HCT116 (cell line): ENCODE measurements at places on chromosomes 16 and 17. TPM values are rescaled to one million over a fixed set of nuclear protein-coding genes. Genes with fewer than 3 reads are reported as not detected.

- DNase-seq, result no peak
Observed at GRCh38 chr17:31226373-31226772, 70.7 kb downstream of the OMG start.

DNA sequence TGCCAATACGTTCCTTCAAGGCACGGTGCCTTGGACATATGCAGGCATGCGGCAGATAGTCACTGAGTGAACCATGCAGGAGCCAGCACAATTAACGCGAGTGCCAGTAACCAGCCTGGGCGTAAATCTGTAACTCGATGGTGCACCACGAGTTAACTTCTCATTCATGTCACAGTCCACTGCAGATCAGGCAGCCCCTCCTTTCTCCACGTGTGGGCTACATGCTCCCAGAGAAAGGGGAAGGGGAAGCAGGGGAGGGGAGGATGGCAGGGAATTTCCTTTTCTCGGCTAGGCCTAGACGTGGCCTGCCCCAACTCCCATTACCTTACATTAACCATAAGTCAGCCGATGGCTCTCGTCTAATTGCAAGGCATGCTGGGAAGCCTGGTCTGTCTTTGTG lies 287.9 kb downstream of the CPPED1 start:
- DNase-seq, result no peak

- DNase-seq, result no peak
Observed at GRCh38 chr16:10989559-10989958, 45.2 kb downstream of the CLEC16A start.

GRCh38 chr16:26672206-26672605 lies 394.5 kb upstream of the C16orf82 start:
- DNase-seq, result no peak

DNA sequence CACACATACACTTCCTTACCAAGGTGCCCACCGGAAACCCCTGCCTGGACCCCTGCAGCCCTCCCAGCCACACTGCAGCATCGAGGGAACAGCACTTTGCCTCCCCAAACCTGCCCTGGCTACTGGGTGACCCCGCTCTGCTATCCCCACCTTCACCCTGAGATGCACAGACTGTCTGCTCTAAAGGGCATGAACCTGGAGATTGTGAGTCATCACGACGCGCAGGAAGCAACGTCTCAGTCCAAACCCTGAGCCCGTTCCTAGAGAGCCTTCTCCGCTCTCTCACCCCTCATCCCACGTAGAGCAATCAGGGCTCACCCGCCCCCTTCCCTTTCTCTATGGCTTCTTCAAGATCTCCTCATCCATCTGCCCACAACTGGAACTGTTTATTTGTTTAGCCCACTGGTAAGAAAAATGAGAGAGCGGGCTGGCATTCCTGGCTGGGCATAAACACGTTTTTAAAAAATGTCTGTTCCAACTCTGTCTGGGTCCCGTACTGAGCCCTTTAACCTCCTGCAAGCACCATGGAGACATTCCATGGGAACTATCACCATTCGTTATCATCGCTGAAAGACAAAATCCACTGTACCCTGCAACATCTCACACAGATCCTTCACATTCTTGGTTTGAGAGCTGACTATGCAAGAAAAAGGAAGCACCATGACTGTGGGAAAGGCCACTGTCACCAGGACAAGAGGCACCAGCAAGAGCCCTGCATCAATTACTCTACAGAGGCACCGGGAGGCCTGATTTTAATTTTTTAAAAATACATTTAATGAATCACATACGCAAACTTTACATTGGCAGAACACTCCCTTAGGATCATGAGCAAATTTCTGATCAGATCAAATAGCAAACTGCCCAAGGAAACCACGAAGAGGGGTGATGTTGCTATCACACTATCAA lies 28.2 kb downstream of the ZFHX3 start:
- peak; percentile 45 for DNase-seq

GRCh38 chr16:80463326-80463725 lies 77.5 kb upstream of the DYNLRB2 start:
- DNase-seq, result no peak

GRCh38 chr16:65373097-65373496 lies 251.2 kb upstream of the CDH11 start:
- DNase-seq, result no peak

DNA sequence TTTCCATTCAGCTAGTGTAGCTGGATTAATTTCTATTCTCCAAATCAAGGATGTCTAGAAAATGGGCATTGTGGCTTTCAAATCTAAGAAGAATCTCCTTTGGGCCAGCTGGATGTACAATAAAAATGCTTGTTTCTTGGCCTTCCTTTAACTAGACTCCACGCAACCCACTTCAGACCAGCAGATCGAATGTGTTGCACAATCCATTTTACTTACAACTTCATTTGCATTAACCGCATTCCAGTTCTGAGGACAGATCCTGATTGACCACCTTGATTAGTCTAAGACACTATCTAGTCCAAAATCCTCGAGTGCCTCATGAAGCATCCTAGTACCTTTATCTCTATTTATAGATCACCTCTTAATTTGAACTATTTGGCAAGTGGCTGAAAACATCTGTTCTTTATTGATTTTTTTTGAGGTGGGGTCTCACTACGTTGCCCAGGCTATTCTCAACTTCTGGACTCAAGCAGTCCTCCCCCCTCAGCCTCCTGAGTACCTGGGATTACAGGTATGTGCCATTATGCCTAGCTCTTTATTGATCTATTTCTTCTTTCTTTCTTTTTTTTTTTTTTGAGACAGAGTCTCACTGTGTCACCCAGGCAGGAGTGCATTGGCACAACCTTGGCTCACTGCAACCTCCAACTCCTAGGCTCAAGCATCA lies 20.3 kb upstream of the HAS3 start:
- no peak for DNase-seq

DNA sequence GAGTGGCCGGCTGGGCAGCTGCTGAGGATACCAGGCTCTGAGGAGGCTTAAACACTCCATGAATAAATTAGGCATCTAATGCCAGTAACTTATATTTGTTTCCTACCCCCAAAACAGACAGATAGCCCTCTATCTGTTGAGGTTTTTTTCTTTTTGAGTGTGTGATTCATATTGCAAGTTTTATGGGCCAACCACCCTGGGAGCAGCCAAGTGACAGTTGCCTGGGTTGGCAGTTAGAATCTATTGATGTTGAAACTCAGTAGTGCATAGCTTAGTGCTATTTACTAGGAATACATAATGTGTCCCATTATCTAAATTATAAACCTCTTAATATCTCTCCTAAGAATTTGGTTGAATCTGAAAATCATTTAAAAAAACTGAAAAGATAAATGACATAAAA lies 397.4 kb downstream of the CA10 start:
- no peak for DNase-seq

GRCh38 chr17:72555052-72555451 lies 434.2 kb downstream of the SOX9 start:
- no peak for DNase-seq

DNA sequence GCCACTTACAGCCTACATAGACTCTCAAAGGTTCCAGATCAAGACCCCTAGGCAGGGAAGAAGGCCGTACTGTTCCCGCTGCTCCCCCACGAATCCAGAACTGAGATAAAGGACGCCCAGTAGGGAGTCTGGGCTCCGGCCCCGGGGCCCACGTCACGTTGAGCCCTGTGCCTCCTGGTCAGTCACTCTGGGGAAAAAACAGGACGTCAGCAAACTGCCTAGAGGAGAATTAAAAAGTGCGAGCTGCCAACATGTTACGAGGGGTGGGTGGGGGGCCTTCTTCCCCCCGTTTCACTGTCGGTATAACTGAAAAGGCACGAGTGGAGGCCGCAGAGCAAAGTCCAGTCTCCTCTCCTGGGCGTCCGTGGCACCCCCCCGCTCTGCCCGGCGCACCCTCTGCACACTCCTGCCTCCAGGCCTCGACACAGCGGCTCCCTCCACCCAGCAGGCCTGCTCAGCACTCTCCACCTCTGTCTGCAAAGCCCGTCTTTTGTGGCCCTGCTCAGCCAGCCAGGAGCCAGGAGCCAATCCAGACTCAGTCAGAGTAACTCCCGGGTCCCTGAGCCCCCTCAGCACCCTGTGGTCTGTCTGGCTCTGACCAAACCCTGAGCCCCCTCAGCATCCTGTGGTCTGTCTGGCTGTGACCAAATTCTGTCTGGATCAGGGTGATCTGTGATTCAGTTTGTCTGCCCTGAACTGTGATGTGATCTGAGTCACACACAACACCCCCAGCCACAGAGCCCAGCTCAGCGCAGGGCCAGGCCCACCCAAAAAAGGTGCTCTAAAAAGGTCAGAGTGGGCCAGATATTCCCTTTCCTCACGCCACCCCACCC lies 6.2 kb downstream of the ITGAE start:
- DNase-seq, result no peak

GRCh38 chr17:30361766-30362279 lies 16.9 kb upstream of the CPD start:
- no peak for DNase-seq

- DNase-seq, result no peak
Observed at GRCh38 chr17:41697122-41697962, 8.7 kb downstream of the EIF1 start.

DNA sequence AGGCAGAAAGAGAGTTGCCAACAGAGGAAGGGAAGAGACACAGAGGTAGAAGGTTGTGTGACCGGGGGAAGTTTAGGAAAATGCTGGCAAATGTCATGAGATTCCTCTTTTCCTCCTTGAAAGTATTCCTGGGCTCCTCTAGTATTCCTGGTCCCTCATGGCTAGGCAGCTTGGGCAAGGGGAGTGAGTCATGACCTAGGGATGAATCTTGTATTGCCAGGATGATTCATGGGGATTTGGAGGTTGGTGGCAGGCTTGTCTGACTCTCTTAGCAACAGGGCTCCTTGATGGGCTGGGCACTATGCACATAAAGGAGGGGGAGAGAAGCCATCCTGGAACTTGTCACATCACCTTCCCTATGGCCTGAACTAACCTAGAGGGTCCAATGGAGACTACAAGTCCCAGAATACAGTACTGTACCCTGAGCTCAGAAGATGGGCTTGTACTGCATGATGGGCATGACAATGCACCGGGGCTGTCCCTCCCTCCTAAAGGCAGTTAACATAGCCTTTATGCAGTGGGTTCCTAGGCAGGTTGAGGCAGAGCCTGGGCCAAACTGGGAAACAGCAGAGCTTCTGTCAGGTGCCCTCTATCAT lies 2.1 kb upstream of the SEZ6 start:
- peak; percentile 21 for DNase-seq

DNA sequence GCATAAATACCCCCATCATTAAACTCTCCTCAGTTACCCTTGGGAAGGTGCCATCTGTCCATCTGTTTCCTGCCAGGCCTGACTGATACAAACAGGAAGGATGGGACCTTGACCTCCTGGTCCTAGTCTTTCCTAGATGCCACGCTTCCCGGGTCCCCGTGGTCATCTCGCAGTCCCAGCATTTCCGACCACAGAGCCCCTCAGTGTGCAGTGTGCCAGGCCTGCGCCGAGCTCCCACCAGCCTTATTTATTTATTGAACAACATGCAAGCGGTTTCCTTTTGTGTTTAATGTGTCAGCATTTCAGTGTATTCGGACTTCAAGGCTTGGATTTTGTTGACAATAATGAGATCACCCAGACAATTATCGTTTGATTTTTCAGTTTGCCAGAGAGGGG lies 45.6 kb upstream of the NKD1 start:
- DNase-seq, result no peak

DNA sequence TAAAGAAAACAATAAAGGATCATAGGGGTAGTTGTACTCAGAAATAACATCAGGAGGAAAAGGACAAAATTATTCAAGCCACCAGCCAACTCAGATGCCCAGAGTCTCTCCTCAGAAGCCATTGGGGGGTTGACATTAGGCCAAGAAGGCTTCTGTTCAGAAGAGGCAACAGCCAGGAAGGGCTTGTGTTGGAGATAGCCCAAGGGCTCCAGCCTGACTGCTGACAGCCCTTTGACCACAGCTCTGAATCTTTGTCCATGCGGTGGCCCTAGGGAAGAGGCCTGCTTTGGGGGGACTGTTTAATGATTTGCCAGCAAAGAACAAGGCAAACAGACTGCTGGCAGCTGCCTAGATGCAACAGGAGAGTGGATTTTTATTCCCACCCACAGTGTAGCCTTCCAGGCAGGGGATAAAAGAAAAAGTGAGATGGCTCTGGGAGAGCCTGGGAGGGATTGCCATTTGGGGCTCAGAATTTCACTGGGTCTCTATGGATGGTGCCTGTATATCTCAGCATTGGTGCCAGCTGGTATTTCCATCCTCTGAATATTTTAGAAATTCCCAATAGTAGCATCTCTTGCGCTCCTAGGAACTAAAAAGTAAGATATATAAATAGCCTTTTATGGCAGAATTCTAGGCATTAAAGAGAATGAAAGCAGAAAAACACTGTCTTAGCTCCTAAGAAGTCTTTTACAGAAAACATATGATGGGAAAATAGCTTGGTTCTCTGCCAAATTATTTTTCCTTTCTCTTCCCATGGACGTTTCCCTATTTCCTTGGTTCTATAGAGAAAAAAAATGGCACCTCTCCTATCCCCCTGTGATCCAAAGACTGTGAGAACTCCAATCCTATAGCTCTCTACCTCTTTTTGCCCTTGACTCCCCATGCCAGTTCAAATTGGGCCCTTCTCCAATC lies 29.4 kb upstream of the SUPT4H1 start:
- DNase-seq, result no peak

DNA sequence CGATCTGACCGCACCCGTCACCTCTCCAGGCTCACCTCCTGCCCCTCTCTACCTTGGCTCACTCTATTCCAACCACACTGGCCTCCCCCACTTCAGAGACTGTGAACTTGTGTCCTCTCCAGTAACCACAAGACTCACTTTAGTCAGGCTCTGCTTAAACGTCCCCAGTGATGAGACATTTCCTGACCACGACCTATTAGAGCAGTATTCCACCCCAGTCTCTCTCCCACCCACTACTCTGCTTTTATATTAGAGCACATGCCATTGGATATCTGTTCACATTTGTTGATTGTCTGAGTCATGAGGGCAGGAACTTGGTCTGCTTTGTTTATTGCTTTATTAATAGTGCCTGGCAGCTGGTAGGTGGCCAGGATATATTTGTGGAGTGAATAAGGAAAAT lies 20.1 kb downstream of the COX11 start:
- DNase-seq, result peak; percentile 70

- no peak for DNase-seq
Observed at GRCh38 chr17:55930291-55930809, 179.5 kb downstream of the PCTP start.

DNA sequence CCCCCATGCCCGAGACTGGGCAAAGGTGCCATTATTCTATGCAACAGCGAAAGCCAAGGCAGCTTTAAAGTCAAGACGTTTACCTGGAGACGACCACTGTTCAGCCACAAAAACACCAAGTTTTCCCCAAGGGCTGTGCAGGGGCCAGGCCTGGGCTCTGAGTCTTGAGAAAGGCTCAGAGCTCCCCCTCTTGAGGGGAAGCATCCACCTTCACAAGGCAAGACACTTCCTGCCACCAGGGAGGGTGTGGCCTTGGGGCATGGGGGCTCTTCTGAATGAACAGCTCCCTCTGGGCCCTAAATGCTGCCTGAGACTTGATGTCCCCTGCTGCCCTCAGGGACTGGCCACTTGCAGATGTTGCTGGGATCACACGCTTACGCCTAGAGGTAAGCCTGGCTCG lies 26.5 kb downstream of the PDIA2 start:
- DNase-seq, result no peak

The ZNF597 gene
- 3.2 TPM for total RNA-seq

The SLC13A2 gene
- not detected for total RNA-seq

The ADGRG3 gene
- not detected for total RNA-seq

The LRRC75A gene
- total RNA-seq, result 2.3 TPM

The IGSF6 gene
- not detected for total RNA-seq

The FGF11 gene
- 6.1 TPM for total RNA-seq

The CCL7 gene
- not detected for total RNA-seq
